ENCODE measurements at places on chromosomes 11 and 22. TPM values are rescaled to one million over a fixed set of nuclear protein-coding genes. Genes with fewer than 3 reads are reported as not detected.

DNA sequence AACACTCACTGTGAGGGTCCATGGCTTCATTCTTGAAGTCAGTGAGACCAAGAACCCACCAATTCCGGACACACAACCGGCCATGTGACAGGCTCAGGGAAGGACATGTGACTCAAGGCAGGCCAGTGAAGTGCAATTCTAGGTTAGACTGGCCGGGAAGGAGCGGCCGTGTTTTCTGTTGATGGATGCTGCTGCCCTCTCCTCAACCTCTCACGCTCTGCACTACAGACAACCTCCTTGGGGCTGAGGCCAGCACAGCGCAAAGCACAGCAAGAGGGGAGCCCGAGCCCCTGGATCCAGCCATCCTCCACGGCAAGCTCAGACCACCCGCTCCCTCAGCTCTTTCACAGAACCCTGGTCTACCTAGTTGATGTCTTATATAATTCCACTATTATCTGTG is 2.8 kb downstream of the NUDT8 start:
- no peak for DNase-seq

GRCh38 chr11:65064847-65065240 is 6.5 kb upstream of the NAALADL1 start:
- no peak for DNase-seq

DNA sequence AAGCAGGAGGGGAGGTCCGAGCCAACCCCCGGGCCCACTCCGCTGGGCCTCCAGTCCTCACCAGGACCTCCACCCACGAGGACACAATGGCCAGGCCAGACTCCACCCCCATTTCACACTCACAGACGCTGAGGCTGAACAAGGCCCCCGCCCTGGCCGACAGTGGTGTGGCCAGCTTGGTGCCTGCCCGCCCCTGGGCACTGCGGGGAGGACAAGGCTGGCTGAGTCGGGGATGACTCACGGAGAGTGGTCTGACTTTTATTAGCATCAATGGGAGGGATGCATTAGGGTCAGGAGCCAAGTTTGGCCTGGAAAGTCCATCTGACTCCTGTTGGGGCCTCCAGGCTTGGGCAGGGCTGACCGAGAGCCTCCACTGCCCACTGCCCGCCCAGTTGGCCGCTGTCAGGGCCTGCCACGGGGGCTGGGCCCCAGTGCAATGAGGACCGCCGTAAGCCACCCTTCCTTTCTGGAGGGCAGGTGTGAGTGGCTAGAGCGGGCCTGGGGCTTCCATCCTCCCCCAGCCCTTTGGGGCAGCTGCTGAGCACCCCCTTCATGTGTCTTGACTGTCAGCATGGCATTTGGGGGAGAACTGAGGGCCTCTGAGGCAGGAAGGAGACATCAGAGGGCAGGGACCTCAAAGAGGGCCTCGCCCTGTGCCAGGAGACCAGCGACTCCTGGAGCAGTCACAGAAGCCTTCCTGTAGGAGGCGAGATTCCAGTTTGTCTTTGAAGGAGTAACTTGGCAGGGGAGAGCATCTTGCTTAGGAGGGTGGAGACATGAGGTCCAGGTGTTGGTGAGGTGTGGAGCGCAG is 10.6 kb downstream of the TSPAN32 start:
- peak; percentile 34 for DNase-seq

GRCh38 chr11:93613231-93613831 is 48.2 kb upstream of the CEP295 start:
- no peak for DNase-seq

- DNase-seq: no peak
Measured at GRCh38 chr22:50183141-50183971, 2.4 kb upstream of the TRABD start.

- DNase-seq: no peak
Measured at GRCh38 chr22:45565973-45566372, 63.3 kb downstream of the FBLN1 start.

- DNase-seq: no peak
Measured at GRCh38 chr11:61080526-61080925, 21.8 kb upstream of the CD5 start.

DNA sequence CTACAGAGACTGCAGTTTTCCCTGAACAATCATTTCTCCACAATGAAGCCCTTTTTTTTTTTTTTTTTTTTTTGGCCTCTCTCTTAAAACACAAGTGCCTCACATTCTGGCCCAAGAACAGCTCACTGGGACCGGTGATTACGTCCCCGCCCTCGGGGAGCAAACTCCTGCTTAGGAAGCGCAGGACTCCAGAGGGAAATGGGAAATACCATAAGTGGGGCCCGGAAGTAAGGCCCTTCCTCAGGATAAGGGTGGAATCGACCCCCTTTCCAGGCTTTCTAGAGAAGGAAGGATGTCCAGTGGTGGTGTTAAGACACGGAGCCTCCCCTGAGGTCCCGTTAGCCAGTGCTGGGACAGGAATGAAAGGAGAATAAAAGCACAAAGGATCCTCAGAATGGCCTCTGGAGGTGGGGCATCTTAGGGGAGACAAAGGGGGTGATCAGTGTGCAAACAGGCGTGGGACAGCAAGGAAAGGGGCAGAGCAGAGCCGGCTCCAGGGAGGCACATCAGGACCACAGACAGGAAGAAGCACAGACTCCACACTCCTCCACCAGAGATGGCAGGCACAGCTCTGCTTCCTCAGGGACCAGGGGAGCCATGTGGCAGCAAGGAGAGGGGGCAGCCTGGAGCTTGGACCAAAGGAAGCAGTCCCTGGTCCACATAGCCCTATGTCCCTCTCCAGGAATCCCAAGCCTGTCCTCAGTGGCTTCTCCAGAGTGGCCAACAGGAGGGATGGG is 61.3 kb downstream of the CHST1 start:
- no peak for DNase-seq

- DNase-seq: no peak
Measured at GRCh38 chr11:106172386-106172991, 95.0 kb downstream of the AASDHPPT start.

DNA sequence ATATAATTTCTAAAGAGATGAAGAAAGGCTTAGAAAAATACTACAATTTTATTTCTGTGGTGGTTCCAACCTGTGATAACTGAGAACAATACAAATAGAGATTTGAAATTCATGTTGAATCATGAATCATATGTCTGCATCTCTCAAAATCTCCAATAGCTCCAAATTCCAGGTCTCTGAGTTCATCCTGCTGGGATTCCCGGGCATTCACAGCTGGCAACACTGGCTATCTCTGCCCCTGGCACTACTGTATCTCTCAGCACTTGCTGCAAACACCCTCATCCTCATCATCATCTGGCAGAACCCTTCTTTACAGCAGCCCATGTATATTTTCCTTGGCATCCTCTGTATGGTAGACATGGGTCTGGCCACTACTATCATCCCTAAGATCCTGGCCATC is at the start of gene OR56B1:
Gene OR56B1 (plus strand): TSS at position 53 of the 400 bp plus-strand sequence. CDS start 69 bp downstream, at position 122.
- DNase-seq: no peak

- DNase-seq: no peak
Measured at GRCh38 chr22:29309332-29310064, 3.0 kb downstream of the GAS2L1 start.

DNA sequence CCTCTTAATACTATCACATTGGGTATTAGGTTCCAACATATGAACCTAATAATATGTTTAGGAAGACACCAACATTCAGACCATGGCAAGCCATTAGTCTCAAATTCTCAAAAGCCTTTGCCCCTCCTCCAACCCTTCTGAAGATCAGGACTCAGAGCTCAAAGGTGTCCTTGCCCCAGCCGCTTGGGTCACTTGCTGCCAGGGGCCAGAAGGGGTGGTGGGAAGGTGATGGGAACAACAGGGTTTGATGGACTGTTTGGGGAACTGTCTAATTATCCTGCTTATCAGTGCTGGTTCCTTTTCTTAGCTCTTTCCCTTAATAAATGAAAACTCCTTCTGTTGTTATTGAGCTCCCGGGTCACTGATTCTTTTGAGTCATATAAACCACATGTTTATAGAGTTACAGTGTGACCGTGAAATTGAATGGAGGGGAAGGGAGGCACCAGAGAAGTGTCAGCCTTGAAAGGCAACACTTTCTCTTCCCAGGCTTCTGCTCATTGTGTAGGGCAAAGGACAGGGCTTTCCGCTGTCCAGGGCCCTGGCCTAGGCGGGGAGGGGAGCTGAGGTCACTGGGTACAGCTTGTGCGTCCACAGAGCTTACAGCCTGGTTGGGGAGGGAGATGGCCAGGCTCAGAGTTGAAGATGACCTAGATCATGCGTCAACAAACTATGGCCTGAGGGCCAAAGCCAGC is 105.1 kb downstream of the FBXO7 start:
- no peak for DNase-seq

GRCh38 chr11:126138636-126139035 is 72.8 kb downstream of the RPUSD4 start:
- no peak for DNase-seq

DNA sequence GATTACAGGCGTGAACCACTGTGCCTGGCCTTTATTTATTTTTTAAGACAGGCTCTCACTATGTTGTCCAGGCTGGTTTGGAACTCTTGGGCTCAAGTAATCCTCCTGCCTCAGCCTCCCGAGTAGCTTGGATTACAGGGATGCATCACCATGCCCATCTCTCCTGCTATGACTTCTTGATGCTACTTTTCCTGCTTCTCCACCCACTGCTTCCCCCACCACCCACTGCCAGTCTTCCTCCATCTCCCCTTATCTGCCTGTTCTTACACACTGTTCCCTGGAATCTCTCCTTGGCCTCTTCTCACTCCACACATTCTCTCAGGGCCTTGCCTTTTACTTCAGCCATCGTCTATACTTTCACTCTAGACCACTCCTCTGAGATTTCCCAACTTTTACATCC is 17.3 kb upstream of the TPP1 start:
- DNase-seq: no peak

GRCh38 chr11:26199331-26200095 is 132.4 kb upstream of the ANO3 start:
- no peak for DNase-seq

- DNase-seq: no peak
Measured at GRCh38 chr11:85913513-85913912, 58.3 kb downstream of the CCDC83 start.

DNA sequence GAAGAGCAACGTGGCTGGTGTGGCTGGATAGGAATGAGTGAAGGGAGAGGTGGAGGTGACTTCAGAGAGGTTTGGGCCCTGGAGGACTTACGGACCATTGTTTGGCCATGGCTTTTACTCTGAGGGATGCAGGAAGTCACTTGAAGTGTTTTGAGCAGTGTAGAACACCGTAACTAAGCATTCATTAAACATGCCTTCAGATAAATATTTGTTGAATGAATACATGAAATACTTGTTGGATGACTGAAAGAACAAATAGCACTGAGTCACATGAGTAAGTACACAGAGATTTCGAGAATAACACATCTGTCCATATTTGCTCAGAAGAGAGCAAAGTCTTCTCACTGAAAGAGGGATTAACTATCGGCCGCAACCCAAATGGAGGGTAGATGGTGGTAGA is 182.7 kb upstream of the SNX19 start:
- DNase-seq: peak; percentile 35

GRCh38 chr22:23718371-23719165 is 27.8 kb downstream of the RGL4 start:
- DNase-seq: no peak

DNA sequence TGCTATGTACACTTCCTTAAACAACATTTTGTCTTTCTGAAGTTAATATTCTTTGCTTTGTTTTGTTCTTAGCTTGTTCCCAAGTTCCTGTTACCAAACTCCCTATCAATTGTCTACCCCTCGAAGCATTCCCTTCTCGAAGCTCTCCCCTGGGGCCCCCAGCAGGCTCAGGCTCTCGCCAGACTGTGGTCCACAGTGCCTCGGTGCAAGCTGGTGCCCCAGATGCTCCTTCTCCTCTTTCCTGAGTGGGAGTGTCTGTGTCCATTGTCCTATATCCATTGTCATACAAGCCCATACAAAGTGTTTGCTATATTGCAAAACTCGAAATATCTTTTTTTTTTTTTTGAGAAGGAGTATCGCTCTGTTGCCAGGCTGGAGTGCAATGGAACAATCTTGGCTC is 51.7 kb upstream of the RTL6 start:
- no peak for DNase-seq

DNA sequence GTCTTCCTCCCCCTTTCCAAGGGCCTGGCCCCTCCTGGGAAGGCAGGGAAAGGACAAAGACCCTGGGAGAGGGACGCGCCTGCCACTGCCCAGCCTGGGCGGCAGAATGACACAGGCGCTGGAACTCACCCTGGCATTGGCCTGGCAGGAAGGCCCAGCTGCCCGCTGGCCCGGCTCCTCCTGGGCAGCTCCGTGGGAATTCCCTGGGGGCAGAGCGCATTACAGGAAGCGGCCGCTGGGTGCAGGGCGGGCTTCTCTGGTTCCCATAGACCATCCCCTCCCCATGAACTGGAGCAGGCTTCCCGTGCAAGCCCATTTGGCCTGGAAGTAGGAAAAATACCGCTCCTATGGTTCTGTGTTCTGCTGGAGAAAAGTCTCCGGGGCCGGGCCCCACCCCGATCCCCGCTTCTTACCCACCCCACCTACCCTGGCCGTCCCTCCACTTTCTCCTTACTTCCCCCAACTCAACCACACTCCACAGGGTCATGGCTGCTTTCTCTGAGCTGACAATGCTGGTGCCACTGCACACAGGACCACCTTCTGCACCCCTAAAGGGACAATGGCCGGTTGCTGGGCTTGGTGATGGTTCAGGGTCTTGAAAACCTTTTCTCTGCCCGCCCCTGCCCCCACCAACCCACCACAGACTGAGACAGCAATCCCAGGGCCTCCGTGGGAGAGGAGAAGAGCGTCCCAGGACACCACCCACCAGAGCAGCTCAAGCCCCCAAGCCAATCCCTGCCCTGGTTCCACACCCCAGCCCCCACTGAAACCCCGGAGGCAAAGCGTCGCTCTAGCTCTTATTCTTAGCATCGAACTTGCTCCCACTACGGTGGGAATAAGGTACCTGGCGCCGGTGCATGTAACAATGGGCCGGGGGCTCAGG is 58.9 kb downstream of the LINC01488 start:
- DNase-seq: no peak

DNA sequence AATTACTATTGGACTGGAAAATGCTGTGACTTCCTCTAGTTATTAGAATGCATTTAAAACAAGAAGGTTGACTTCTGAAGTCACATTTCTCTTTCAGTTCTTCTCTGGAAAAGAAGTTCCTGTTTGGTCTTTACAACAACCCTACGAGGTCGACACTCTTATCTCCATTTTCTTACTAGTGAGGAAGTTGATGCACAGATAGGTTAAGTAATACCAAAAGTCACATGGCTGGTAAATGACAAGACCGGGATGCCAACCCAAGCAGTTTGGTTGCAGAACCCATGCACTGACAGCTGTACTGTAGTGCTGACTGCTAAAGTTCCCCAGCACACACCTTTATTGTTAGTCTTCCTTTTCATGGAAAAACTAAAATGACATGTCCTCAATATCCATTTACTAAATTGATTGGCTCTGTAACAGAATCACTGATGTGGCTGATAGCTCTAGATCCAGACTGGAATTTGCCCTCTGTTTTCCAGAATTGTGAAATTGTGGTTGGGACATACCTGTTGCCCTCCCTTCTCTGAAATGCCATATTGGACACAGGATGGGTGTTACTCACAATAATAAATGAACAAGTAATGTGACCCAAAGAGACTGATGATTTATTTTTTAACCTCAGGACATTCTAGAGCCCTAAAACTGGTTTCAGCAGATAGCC is 9.4 kb upstream of the TECTA start:
- no peak for DNase-seq

Gene MACROD1
- 12.4 TPM for polyA plus RNA-seq

Gene PATE1
- polyA plus RNA-seq: not detected

Gene PRR33
- not detected for polyA plus RNA-seq

Gene MIOX
- 0.16 TPM for polyA plus RNA-seq

Gene GRM5
- polyA plus RNA-seq: not detected

Gene MAJIN
- polyA plus RNA-seq: not detected

Gene SLC22A8
- polyA plus RNA-seq: not detected

Gene OPCML
- polyA plus RNA-seq: 2.0 TPM

Gene SPON1
- not detected for polyA plus RNA-seq

Gene C11orf52
- polyA plus RNA-seq: 2.9 TPM

Gene SLC1A2
- polyA plus RNA-seq: 0.83 TPM

Gene OR2AG1
- not detected for polyA plus RNA-seq
